Bronchial epithelial cell (primary cell): ENCODE measurements at places on chromosomes 7 and 10. TPM values are rescaled to one million over a fixed set of nuclear protein-coding genes. Genes with fewer than 3 reads are reported as not detected.

GRCh38 chr7:77425101-77426051 lies 9.2 kb upstream of the GSAP start:
- DNase-seq: peak; percentile 90

DNA sequence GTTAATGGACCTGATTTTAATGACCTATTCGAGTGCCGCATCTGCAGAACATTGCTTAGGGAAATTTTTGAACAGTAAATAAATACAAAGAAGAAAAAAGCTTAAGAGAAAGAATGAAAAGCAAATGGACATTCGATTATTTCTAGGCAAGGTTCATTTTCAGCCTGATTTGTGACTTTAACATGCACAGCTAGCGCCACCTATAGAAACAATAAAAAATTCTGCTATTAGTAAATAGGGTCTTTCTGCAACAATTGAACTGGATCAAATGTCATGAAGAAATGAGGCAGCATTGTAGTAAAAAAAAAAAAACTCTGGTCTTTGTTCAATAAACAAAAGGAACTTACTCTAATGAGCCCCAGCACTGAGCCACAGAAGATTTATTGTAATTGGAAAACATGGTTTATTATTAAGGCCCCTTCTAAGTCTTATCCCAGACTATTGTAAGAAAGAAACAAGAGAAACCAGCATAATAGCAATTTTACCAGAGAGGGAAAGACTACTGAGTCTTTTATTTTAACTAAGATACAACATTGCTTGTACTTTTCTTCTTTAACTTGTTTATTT lies 41.4 kb upstream of the GHITM start:
- DNase-seq: peak; percentile 18

DNA sequence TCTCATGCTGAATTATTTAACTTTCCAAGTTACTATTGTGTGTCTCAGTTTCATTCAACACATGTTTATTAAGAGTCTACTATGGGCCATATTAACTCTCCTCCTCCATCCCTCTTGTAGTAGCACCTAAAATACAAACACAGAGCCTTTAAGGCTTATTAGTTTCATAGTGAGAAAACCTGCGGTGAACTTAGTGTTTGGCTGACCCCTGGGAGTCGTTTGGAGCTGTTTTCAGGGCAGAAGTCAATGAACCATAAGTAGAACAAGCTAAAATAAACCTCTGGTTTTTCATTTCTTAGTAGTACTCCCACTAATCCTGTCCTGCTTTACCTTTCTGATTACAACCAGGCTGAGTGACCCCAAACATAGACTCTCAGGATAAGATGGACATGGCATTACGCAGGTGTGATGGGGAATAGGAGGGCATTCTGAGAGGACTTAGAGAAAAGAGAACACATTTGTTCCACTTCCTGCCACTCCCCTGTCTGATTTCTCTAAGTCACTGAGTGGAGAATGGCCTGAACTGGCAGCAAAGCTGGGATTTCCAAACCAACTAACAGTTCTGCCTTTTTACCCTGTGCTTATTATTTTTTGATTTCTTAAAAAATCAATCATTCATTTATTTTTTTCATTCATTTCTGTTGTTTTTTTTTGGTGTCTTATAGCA lies 74.5 kb downstream of the LRMDA start:
- no peak for DNase-seq

DNA sequence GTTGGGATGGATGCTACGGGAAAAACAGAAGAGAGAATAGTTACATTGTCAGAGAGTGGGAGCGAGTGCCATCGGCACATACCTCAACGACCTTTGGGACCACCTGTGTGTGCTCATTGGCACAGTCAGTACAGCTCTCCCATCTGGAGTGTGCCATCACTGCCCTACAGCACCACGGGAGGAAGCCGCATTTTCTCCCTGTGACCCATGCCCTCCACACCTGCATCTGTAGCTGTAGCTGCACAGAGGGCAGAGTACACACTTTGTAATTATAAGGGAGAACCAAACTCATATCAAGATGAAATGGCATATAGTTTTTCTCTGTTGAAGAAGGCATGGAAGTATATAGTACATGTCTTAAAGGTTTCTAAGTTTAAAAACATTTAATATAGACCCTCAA lies 207.4 kb downstream of the LHFPL3 start:
- DNase-seq: no peak

DNA sequence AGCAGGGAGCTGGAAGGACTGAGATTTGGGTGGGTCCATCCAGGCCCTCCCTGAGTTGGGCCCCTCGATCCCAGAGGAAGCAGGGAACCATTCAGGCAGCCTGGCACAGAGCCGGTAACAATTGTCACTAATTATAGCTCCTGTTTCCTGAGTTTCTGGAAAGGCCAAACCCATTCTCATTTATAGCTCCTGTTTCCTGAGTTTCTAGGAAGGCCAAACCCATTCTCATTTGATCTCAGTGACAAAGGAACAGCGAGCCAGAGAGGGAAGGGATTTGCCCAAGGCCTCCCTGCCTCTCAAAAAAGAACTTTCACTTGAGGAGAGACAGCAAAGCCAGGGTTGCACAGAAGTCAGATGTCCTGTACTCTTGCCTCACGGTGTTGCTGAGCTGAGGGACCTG lies 521.9 kb downstream of the TYW1 start:
- DNase-seq: no peak

- DNase-seq: no peak
These were observed 613 bp downstream of the OAT start for GRCh38 chr10:124417895-124418725.

DNA sequence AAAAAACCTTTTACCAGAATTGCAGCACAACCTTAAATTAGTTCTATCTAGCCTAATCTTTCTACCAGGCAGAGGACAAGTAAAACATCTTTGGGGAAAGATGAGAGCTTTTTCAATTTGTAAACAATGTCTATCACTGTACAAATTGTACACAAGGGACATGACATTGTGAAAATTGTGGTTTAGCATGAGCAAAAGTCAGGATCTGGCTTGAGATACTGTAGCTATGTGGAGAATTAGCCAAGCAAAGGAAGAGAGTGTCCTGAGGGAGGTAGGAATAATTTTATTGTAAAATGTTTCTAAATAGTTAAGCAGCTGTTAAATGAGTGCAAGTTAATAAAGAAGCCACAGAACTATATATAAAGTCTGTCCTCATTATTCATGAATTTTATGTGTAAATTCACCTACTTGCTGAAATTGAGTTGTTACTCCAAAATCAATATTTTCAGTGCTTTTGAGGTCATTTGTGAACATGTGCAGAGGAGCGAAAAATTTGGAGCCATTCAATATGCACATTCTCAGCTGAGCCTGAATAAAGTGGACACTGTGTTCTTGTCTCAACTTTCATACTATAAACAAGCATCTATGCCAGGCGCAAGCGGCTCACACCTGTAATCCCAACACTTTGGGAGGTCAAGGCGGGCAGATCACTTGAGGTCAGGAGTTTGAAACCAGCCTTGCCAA lies 42.8 kb upstream of the POM121L12 start:
- DNase-seq: no peak

DNA sequence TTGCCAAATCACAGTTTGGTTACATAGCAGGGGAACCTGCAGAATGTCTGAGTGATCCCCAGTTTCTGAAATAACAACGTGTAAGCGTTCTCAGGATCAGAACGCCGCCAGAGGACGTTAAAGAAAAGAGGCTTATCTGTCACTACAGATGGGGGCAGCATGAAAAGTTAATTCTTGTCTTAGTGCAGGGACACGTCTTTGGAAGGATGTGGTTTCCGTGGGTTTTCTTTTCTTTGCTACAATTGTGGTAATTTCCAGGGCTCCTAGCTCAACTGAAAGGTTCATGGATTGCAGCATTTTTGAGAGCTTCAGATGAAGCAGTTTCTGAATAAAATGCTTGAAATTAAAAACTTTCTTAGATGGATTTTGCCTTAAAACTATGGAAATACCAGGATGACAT lies 106.6 kb downstream of the PRKCQ start:
- DNase-seq: no peak

DNA sequence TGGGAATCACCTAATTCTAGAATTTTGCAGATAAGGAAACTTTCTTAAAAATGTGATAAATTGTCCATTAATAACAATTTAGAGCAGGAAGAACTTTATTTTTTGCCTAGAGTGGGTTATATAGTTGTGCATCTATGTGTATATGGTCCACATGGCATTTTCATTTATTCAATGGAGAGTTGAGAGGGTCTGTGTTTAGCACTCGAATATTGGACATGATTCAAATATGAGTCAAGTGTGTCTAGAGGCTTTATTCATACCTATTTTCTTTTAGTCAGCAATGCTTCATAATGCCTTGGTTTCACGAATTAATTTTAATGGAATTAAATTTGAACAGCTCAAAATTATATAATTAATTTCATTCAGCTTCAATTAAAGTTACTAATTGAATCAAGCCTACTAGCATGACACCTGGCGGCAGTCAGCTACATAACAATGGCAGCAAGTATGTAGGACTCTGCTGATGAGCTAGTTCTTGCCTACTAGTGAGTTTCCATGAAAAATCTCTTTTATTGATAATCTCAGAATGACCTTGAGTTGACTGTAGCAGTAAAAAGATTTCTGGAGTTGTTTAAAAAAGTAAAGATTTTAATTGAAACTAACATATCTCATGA lies 17.7 kb downstream of the MDFIC start:
- DNase-seq: peak; percentile 38

GSTO2 gene
- total RNA-seq: 24.7 and 29.2 TPM in 2 replicates

TRIM56 gene
- total RNA-seq: 6.6 and 12.5 TPM in 2 replicates
